ENCODE measurements at places on chromosomes 2 and 18.
A peak's percentile ranks its signal among the peaks of the same experiment; 100 is the strongest.

DNA sequence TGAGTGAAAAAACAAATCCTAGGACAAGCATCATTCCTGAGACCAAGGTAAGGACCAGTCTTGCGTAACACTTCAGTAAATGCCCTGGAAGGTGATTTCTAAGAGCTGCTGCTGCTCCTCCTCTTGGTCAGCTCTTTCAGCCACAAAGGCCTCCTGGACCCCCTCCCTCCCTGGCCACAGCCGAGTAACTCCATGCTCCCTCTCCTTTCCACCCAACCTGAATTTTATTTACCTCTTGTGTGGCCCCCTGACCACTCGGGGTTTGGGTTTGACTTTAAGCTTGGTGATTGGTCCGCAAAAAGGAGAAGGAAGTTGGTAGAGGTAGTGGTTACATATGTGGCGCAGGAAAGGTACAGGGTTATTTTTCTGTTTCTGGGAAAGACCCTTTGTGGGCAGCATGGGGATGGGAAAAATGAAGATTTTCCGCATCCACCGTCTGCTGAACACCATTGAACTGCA is 9.2 kb downstream of the HTRA2 start:
- DNase-seq = no peak

GRCh38 chr2:124320051-124320688 is 295.1 kb downstream of the CNTNAP5 start:
- DNase-seq = no peak

DNA sequence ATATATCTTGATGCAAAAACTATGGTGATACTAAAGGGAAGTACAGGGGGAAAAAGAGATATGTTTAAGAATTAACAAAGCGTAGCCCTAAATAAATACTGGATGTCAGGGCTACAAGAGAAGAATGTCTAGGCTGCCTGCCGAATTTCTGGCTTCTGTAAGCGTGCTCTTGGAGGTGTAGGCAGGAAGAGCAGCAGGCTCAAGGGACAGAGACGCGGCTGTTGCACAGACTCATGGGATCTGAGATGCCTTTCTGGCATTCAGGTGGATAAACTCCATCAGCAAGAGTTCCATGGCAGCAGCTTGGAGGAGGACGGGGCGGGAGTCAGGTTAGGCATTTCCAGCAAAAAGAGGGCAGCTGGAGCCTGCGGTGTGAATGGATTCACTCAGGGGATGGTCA is 123.2 kb upstream of the TWIST2 start:
- no peak for DNase-seq

- DNase-seq = no peak
Measured at GRCh38 chr2:100125626-100126025, 16.8 kb downstream of the AFF3 start.

GRCh38 chr2:95034818-95035217 is 9.3 kb downstream of the MAL start:
- DNase-seq = no peak

DNA sequence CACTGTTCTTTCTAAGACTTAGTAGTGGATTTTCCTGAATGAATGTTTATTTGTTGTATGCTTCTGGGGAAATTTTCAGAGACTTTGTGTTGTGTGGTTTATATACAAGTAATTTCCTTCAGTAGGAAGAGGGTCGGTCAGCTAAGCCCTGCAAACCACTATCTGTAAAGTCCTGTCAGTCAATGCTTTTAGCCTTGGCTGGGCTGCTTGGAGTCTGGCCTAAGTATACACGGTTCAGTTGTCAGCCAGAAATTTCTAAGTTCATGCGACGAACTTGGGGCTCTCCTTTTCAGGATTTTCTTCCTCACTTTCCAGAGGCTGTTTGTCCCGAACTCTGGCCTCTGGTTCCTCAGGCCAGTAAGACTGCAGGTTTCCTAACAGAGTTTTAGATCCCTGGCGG is 21.3 kb downstream of the C2orf49 start:
- no peak for DNase-seq

DNA sequence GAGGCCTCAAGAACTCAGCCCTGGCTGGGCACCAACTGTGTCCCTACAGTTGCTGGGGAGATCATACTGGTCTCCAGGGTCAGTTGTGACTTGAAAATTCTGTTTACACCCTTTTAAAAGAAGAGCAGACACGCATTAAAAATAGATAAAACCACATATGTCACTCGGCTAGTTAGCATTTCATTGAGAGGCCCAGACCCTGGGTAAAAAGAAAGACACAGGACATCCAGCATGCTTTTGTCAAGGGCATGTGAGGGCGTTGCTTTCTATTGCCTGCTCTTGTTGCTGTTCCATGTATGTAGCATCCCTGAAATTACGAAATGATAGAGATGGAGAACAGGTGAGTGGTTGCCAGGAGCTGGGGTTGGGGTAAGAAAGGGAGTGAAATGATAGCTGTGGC is 94.3 kb downstream of the SEPTIN10 start:
- no peak for DNase-seq

- no peak for DNase-seq
Measured at GRCh38 chr2:213316001-213316735, 31.9 kb downstream of the SPAG16 start.

- DNase-seq = no peak
Measured at GRCh38 chr2:171173087-171173486, 12.4 kb upstream of the TLK1 start.

DNA sequence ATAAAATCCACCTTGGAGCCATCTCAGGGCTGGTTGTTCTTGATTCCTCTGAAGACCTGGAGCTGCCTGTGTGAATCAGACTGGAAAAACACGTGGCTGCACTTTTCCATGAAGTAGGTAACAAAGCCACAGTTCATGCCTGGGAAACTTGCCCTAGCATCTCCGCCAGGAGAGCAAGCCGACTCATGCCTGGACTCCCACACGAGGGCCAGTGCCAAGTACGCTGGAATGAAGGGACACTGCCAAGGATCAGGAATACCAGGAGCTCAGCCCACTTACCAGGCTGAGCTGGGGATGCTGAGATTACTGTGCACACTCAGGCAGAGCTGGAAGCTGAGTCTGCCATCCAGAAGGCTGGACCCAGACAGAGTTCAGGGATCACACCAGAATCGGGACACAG is 10.9 kb upstream of the FHL2 start:
- DNase-seq = peak; percentile 89

DNA sequence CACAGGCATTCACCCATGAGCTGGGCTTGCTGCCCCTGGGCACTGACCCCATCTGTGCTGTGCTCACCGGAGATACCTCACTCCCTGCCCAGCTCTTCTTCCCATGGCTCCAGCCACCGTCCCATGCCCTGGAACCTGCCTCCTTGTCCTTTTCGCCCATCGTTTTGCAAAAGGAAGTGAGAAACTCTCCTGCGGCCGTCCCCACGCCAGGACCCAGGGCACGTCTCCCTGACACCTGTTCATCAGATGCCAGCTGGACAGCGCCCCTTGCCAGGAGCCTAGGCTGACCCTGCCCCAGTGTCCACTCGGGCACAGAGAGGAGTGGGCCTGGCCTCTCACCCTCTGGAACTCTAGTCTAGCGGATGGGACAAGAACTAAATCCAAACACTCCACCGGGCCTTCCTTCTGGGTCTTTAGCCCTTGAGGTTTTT is 238.6 kb downstream of the SEPTIN10 start:
- peak; percentile 60 for DNase-seq

GRCh38 chr18:76233406-76233805 is 261.6 kb downstream of the ZNF516 start:
- no peak for DNase-seq

- DNase-seq = no peak
Measured at GRCh38 chr2:96207073-96207773, 1.4 kb downstream of the STARD7 start.

GRCh38 chr18:34807106-34807796 is 97.2 kb downstream of the DTNA start:
- DNase-seq = no peak
